ENCODE measurements at places on chromosomes 5 and 9. TPM values are rescaled to one million over a fixed set of nuclear protein-coding genes. Genes with fewer than 3 reads are reported as not detected.
A peak's percentile ranks its signal among the peaks of the same experiment; 100 is the strongest.

BTNL8 gene
- total RNA-seq, result 1.8 TPM

SPATA31E1 gene
- total RNA-seq, result not detected

LRRC19 gene
- not detected for total RNA-seq

BAAT gene
- 0.15 TPM for total RNA-seq

APBA1 gene
- total RNA-seq, result 20.8 TPM

- H3K27me3 ChIP-seq, result peaks cover 20% of the 10 kb centered on the region
- no peaks in the 10 kb centered on the region for H3K36me3 ChIP-seq
- DNase-seq, result no peak
- H3K4me1 ChIP-seq, result peaks cover 32% of the 10 kb centered on the region
- H3K27ac ChIP-seq, result no peak overlapping the region
- no peak overlapping the region for H3K4me3 ChIP-seq
Measured at GRCh38 chr5:149143470-149143869, 2.2 kb downstream of the ABLIM3 start.

GRCh38 chr5:166535641-166536040, 1755.8 kb upstream of the WWC1 start:
- H3K27ac ChIP-seq, result no peak overlapping the region
- no peaks in the 10 kb centered on the region for H3K27me3 ChIP-seq
- no peak for DNase-seq
- H3K4me3 ChIP-seq, result no peak overlapping the region
- no peaks in the 10 kb centered on the region for H3K36me3 ChIP-seq

DNA sequence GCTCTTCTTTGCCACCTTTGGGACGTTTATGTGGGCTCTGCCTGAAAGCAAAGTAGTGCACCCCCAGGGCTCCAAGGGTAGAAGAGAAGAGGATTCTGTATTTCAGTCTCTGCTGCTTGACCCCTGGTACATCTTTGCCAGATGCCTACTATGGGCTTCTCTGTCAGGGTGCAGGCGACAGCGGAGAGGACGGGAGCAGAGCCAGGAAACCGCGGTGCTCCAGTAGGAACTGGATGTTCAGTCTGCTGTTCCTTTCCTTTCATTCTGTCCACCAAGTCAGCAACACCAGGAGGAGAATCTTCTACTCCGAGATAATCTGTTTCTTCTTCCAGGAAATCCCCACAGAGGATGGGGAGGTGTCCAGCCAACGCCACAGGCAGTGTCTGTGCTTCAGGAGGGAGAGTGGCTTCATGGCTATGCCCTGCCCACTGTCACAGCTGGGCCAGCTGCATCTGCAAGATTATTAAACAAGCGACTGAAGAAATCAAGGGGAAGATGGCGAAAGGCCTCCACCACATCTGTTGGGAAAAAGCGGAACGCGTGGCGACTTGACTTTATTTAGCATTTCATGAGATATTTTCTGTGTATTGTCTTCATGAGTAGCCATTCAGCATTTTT, 398.3 kb downstream of the IRX1 start:
- no peak overlapping the region for H3K27ac ChIP-seq
- no peaks in the 10 kb centered on the region for H3K4me1 ChIP-seq
- no peak for DNase-seq
- H3K27me3 ChIP-seq, result no peaks in the 10 kb centered on the region
- no peaks in the 10 kb centered on the region for H3K36me3 ChIP-seq

DNA sequence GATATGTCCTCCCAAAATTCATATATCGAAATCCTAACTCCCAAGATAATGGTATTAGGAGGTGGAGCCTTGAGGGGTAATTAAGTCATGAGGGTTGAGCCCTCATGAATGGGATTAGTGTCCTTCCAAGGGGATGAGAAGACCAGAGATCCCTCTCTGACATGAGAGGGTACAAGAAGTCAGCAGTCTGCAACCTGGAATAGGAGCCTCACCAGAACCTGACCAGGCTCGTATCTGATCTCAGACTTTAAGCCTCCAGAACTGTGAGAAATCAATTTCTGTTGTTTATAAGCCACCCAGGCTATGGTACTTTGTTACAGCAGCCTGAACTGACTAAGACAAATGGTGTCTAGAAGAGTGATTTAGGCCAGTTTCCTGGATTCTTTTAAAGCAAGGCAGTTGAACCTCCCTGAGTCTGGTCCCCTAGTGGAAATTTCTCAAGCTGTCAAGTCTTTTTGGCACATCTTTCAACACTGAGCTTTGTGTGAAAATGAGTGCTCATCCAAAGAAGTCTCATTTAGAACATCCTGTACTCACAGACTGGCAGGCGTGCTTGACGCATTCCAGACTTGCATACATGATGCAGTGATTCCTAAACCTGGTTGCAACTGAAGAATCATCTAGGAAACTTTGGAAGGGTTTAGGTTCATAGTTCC, 254.8 kb upstream of the PPP1R2B start:
- no peak overlapping the region for H3K27ac ChIP-seq
- no peaks in the 10 kb centered on the region for H3K27me3 ChIP-seq
- no peak for DNase-seq
- no peak overlapping the region for H3K4me3 ChIP-seq
- no peaks in the 10 kb centered on the region for H3K4me1 ChIP-seq
- H3K36me3 ChIP-seq, result no peaks in the 10 kb centered on the region

DNA sequence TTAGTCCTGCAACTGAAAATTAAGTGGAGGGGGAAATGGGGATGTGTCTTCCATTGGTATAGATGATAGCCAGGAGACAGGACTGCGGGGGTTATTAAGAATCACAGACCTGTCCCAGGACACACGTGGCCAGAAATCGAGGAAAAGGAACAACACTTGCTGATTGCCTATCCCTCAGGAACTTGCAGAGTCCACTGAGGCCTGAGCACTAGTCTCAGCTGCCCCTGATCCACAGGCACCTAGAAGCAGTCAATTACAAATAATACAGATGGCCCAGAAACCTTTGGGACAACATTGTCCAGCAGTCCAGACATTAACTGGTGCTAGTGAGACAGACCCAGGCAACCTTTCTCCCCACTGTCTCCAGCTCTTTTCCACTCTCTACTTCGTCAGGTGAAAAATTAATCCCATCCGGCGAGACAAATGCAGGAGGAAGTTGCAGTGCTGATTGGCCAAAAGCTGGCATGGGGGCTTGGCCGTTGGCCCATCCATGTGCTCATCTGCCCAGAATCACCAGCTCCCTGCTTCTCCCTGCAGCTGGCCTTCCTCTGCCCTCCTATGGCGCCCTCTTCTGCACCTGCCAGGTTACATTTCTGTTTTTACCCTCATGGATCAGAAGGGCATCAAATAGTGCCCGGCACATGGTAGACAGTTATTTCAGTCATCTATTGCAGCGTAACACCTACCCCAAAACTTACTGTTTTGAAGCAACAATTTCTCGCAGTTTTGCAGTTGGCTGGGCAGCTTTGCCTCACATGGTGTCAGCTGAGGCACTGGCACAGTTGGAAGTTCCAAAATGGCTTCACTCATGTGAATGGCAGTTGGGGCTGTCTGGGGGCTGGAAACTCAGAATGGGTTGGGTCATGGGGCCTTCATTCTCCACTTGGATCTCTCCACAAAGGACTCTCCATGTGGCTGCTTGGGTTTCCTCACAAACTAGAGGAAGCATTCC, 3.6 kb upstream of the B4GALT1 start:
- H3K36me3 ChIP-seq, result no peaks in the 10 kb centered on the region
- DNase-seq, result peak; percentile 81
- H3K27me3 ChIP-seq, result no peaks in the 10 kb centered on the region
- no peak overlapping the region for H3K4me3 ChIP-seq
- no peak overlapping the region for H3K27ac ChIP-seq
